ENCODE measurements at places on chromosomes 7 and 10. TPM values are rescaled to one million over a fixed set of nuclear protein-coding genes. Genes with fewer than 3 reads are reported as not detected.

DNA sequence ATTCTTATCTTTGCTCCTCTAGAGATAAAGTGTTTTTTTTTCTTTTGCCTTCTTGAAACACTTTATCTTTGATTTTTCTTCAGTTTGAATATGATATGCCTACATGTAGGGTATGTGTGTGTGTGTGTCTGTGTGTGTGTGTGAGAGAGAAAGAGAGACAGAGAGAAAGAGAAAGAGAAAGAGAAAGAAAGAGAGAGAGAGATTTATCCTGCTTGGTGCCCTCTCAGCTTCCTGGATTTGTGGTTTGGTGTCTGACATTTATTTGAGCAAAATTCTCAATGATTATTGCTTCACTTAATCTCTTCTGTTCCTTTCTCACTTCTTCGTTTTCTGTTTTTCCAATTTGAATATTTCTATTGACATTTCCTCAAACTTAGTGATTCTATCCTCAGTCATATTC, 60.3 kb downstream of the RAB18 start:
- no peak for DNase-seq

Gene CAMK1D
- polyA plus RNA-seq, result 3.3 TPM

DNA sequence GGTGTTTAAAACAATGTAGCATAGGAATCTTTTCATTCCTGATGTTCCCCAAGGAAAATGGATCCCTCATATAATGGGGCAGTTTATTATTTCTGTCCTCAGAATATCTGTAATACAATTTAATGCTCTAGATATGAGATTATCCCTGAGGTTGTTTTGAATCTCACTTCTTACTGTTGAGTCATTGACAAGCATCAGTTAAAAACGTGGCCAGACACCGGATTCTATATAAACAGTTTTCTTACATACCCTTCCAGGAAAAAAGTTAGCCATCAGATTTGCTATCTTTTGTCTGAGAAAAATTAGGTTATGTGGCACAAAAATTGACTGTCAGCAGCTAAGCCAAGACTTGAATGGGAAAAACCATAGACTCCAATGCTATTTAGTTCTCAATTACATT, 539.8 kb upstream of the CELF2 start:
- no peak for DNase-seq

Gene MBL2
- 128 TPM for polyA plus RNA-seq

Gene TMEM176A
- polyA plus RNA-seq, result 703 TPM

- no peak for DNase-seq
Measured at GRCh38 chr7:81469153-81469868, 300.5 kb downstream of the HGF start.

Gene SFXN2
- polyA plus RNA-seq, result 17.4 TPM

Gene DTX2
- 7.3 TPM for polyA plus RNA-seq

DNA sequence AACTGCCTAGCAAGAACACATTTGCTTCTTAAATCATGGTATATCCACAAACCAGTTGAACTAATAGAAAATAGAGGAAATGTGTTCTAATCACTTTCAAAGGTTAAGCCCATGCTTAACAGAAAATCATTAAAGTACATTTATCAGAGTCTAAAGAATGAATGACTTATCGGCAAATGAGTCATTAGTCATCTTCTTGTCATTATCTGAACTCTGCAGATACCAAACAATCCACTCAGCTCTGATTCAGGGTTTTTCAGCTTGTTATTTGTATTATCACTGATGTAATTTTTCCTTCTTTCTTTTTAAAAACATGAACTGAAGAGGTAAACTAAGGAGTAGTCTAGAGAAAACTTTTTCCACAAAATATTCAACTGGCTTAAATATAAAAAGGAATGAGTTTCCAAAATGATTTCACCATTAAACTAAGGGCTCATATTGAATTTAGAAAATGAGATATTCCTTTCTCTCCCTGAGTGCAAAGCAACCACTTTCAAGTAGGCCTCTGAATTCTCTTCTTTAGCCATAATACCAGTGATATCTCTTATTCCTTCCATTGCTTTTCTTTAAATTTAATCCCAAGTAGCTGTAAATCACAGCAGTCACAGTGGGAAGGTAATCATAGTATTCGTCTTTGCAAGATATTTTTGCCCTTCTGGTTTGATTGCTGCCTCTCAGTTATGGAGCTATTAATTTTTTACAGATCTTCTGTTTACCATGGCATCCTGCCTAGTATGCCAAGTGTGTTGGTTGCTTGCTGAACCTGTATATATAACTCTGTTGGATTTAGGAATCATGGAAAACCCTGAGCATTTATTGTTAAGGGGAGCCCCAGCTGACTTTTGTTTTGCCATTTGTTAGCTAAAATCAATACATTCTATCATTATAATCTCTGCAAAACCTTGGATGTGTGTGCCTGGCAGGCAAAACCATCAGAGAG, 125.1 kb downstream of the THSD7A start:
- no peak for DNase-seq

GRCh38 chr10:50398381-50398780, 147.1 kb upstream of the ASAH2 start:
- no peak for DNase-seq

GRCh38 chr7:151109094-151110048, 23.1 kb downstream of the AGAP3 start:
- no peak for DNase-seq

DNA sequence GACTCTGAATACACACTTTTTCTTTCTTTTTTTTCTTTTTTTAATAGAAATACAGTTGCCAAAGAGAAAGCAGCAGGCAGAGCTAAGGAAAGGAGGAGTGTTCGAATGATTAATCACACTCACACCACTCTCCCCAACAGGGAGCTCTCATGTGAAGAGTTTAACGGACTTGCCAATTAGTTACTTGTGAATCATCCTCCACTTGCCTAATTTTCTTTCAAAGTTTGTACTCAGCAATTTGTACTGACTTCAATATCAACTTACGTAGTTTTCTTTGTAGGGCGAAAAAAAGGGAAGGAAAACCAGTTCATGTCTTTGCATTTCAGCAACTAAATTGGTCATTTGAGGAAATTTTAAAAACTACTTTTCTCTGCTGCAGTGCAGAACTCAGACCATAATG, 109.2 kb downstream of the PIP4K2A start:
- DNase-seq, result no peak

- DNase-seq, result no peak
Measured at GRCh38 chr10:68235111-68235510, 3.2 kb upstream of the ATOH7 start.

- no peak for DNase-seq
Measured at GRCh38 chr10:48377751-48378530, 71.5 kb downstream of the MAPK8 start.

GRCh38 chr10:13327534-13327933, 20.6 kb downstream of the SEPHS1 start:
- no peak for DNase-seq

- DNase-seq, result no peak
Measured at GRCh38 chr7:144027070-144027469, 21.7 kb upstream of the OR2A5 start.

Gene CALML5
- polyA plus RNA-seq, result not detected

GRCh38 chr7:155283565-155284194, 14.0 kb upstream of the INSIG1 start:
- no peak for DNase-seq

Gene PRKAR2B
- polyA plus RNA-seq, result 0.88 TPM

Gene ERCC6
- 3.0 TPM for polyA plus RNA-seq

GRCh38 chr10:112823007-112823406, 127.0 kb upstream of the TCF7L2 start:
- no peak for DNase-seq

Gene NXPH1
- polyA plus RNA-seq, result not detected

Gene RASA4B
- 0.62 TPM for polyA plus RNA-seq

GRCh38 chr10:102644066-102644645, at the start of gene TRIM8:
Gene TRIM8, plus strand, starts transcription at chr10:102644479. Its CDS starts 139 bp downstream, at chr10:102644618.
- DNase-seq, result peak; percentile 69

Gene CYP2E1
- 5,149 TPM for polyA plus RNA-seq

- DNase-seq, result no peak
Measured at GRCh38 chr7:141480953-141481352, 70.3 kb upstream of the AGK start.

GRCh38 chr7:103447073-103447960, 1.3 kb upstream of the SLC26A5 start:
- DNase-seq, result peak; percentile 51

GRCh38 chr10:62457598-62457997, 83.4 kb downstream of the ZNF365 start:
- no peak for DNase-seq

Gene NOS3
- 1.6 TPM for polyA plus RNA-seq

DNA sequence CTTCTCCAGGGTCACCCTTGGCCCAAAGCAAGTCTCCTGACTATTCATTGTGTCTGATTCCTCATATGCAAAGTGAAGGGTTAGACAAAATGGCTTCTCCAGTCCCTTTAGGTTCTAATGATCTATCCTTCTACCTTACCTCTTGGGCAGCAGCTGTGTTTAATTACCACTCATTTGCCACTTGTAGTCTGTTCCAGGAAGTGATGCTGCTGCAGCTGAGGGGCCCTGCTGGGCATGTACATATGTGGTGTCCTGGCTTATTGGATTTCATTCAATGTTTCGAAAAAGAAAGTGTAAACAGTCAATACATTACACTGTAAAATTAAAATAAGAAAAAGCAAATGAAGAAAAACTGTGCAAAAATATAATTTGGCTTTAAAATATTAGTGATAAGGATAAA, 36.6 kb downstream of the SCIN start:
- DNase-seq, result no peak

Gene TEX36
- polyA plus RNA-seq, result not detected

DNA sequence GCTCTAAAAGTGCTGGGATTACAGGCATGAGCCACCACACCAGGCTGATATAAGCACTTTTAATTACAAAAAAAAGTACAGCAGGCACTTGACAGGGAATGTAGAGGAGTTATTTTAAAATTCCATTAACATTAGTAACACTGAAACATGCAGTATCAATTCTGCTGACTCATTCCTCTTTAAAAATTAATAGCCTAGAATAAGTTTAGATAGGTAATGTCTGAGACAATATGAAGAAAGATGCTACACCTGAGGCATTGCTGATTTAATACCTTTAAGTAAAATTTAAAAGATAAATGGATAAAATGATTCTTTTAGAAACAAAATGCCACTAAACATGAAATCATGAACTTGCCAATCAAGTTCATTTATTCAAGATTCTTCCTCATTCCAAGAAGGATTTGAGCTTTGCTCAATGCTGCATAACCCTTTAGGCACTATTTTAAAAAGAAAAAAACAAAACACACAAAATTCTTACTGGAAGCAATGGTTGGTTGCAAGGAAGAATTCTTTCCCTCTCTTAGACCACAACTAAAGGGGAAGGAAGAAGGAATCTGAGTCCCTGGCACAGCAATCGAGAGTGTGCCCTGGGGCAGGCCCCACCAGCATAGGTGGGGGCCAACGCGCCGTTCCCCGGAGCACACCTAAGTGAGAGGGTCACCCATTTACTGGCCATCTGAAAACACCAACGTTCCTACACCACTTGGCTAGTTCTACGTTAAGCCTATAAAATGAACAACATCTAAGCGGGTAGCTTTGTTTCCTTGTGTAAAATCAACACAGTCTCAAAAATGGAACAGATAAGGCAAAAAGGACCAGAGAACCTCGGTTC, 26.6 kb downstream of the ESYT2 start:
- no peak for DNase-seq

DNA sequence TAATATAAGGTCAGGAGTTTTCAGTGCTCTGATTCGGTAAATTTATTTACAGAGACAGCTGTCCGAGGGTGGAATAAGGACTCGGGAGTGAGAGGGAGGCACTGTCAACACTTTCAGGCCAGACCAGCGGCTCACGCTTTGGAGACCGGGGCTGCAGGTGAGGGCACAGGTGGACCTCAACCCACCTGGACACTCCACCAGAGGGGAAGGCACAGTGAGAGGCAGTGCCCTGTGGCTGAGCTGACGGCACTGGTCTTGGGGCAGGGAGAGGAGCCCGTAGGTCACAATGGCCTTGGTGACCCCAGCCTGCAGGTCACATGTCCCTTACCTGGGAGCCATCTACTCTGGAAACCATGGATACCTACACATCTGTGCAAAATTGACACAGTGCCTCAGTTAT, 315.1 kb downstream of the ADARB2 start:
- DNase-seq, result peak; percentile 20

DNA sequence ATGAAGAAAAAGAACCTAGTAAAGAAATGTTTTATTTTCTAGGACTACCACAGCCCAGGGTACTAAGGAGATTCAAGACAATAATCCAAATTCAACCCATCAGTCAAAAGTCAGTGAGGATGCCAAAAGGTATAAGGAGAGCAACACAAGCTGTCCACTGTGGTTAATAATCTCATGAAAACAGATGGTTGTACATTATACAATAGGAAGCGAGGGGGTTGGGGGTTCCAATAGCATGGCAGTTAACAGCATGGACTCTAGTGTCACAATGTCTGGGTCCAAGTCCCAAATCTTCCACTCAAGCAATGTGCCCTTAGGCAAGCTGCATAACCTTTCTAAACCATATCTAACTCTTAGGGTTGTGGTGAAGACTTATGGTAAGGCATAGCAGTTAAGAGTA, 35.1 kb downstream of the BRAF start:
- DNase-seq, result no peak

Gene MMP21
- polyA plus RNA-seq, result not detected

DNA sequence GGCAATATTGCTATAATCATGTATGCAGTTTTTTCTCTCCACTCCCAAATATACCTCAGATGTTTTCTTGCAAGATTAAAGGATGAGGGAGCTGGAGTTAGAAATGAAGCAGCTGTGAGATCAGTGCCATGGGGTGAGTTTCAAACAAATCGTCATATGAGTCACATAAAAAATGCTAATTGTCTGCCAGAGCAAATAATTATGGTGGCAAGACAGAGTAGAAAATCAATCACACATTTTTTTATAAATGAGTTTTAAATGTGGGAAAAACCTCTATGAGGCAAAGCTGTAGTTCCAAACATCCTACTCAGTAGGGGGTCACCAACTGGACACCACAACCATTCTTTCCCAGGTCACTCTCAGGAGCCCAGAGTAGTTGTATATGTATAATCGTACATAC, 55.3 kb downstream of the CH25H start:
- DNase-seq, result no peak

- no peak for DNase-seq
Measured at GRCh38 chr7:52648872-52649271, 386.6 kb upstream of the POM121L12 start.

GRCh38 chr10:8576281-8576680, 521.8 kb downstream of the GATA3 start:
- DNase-seq, result no peak

Gene ZNF853
- 0.35 TPM for polyA plus RNA-seq

DNA sequence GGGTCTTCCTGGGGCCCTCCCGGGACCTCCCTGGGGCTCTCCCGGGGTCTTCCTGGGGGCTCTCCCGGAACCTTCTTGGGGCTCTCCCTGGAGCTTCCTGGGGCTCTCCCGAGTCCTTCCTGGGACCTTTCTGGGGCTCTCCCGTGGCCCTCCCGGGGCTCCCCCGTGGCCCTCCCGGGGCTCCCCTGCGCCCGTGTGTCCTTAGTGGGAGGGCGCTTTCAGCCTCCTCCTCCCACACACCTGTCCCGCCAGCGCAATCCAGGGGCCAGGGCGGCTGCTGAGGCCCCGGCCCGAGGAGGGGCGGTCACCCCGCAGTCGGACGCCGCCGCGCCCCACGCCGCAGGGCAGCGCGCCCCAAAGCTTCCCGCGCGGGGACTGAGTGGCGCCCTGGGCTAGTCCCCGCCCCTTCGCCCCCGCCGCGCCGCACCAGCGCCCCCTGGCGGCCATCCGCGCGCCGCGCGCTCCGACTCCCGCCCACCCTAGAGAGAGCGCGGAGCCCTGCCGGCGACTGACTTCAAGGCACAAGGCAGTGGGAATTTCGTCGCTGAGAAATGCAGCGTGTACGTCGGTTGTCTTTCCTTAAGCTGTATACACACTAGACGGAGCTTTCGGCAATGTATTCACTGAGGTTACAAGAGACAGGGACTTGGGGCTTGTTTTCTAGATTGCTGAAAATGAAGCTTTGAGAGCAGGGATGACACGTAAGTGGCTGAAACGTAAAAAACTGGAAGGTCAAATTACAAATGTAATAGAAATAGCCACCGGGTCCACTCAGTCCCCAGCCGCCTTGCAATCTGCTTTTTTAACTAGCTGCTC, 47.1 kb downstream of the INSIG1 start:
- peak; percentile 87 for DNase-seq

Gene PPP1R17
- not detected for polyA plus RNA-seq
